ENCODE measurements at places on chromosomes 2 and 18.

- DNase-seq = no peak
These were observed 43.1 kb downstream of the TMEM185B start for GRCh38 chr2:120180066-120180465.

DNA sequence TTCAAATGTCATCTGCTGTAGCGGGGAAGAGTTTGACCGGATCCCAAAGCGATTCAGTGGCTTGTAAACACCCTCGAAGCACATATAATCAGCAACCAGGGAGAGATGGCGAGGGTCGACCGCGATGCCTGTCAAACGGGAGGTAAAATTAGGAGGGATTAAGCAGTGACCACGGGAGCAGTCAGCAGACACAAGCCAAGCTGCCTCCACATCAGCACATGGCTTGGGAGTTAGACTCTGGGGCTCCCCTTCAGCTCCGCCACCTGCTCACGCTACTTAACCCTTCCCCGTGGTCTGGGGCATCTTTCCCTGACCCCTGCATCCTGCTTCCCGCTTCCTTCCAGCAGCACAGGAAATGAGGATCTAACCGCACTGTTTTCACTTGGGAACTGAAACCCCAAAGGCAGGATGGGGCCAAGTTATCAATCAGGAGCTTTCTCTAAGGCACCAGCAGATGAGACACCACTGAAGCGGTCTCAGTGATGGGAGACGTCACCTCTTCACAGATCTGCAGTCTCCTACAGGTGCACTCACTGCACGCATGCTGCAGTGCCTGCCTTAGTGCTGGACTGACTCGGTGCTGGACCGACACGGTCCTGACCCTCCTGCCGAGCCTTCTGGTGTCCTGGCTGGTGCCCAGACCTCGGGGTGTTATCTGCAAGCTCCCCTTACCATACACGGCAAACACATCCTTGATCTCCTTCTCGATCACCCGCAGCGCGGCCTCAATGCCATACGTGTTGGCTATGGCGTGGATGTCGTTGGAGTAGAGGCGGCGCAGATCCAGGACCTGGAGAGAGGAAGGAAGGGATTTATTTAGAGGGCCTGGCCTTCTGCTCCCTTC lies 77.5 kb downstream of the POLR1A start:
- no peak for DNase-seq

- DNase-seq = no peak
These were observed 24.9 kb downstream of the PECR start for GRCh38 chr2:216056739-216057138.

DNA sequence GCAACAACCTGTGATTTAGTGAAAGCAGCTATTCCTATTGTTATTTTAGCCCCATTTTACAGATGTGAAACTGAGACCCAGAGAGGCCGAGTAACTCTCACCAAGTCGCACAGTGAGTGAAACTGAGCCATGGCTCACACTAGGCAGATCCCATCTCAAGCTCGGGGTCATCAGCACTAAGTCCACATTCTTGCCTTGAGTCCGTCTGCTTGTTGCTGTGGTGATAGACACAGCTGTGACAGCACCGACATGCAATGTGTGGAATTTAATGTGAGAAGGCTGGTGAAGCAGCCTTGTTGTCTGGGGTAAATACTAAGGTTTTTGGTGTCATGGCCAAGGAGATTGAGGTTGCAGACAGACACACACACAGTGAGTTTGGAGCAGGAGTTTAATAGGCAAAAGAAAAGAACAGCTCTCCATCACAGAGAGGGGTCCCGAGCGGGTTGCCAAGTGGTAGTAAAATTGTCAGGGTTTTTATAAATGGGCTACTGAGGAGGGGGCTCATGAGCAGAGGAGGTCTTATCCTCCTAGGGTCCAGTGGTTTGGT lies 40.2 kb upstream of the GMCL1 start:
- peak; percentile 95 for DNase-seq

DNA sequence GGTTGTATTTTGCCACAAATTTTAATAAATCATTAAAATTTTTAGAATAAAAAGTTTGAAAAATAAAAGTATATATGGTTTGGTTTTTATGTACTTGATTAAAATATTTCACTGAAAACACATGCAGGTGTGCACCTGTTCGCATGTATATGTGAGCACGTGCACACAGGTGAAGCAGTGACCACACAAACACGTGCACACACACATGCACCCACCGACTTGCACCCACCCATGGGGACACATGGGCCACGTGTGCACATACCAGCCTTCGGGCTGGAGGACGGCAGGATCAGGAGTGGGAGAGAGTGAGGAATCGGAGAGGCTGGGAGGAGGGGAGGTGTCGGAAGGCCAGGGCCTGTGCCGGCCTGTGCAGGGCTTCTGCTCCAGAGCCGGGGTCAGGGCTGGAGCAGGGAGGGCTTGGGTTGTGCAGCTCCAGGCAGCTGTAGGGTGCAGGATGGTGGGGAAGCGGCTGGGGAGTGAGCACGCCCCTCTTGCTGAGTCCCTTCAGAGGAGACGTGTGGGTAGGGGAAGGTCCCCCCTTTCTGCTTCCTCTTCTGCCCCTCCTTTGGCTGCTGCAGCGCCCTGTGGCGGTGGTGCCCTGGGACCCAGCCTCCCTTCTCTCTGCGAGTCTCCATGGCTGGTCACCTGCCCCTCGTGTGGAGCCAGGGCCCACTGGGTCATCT lies 106.9 kb upstream of the HDAC4 start:
- no peak for DNase-seq

All from HFFc6 (cell line).